HCT116 (cell line): ENCODE measurements at places on chromosomes 6 and 20.

DNA sequence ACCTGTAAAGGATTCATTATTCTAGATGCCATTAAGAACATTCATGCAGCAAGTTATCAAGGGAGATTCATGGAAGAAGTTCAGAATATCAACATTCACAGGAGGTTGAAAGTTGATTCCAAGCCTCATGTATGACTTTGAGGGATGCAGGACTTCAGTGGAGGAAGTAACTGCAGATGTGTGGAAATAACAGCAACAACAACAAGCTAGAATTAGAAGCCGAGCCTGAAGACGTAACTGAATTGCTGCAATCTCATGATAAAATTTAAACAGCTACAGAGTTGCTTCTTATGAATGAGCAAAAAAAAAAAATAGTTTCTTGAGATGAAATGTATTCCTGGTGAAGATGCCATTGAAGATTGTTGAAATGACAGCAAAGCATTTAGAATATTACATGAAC is 73.3 kb upstream of the NXT1 start:
- DNase-seq = no peak

- DNase-seq = no peak
Observed at GRCh38 chr20:24959591-24960301, 10.7 kb downstream of the CST7 start.

- no peak for DNase-seq
Observed at GRCh38 chr20:52103335-52103912, 88.2 kb downstream of the ZFP64 start.

GRCh38 chr20:20051767-20052073 is 546 bp downstream of the CRNKL1 start:
- no peak for DNase-seq

DNA sequence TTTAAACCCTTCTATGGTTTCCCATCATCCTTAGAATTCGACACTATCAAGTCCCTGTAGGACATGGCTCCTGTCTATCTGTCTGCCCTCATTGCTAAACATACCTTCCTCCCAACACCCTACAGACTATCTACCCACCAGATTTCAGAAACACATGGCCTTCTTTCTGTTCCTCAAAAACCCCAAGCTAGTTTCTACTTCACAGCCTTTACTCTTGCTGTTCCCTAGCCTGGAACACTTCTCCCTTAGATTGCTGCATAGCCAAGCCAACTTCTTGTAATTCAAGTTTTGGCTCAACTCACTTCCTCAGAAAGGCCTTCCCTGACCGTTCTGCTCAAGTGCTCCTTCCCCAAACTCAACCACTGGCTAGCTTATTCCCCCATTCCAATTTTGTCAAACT is 156.2 kb downstream of the BTBD9 start:
- DNase-seq = no peak
